ENCODE measurements at places on chromosomes 4 and X.

DNA sequence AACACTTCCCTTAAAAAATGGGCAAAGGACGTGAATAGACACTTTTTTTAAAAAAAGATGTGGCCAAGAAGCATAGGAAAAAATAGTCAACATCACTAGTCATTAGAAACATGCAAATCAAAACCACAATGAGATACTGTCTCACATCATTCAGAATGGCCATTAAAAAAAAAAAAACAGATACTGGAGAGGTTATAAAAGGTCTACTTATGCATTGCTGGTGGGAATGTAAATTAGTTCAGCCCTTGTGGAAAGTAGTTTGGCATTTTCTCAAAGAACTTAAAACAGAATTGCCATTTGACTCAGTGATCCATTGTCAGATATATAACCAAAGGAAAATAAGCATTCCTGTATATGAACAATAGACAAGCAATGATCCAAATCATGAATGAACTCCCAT lies 352.8 kb upstream of the EPHA5 start:
- no peak for DNase-seq

DNA sequence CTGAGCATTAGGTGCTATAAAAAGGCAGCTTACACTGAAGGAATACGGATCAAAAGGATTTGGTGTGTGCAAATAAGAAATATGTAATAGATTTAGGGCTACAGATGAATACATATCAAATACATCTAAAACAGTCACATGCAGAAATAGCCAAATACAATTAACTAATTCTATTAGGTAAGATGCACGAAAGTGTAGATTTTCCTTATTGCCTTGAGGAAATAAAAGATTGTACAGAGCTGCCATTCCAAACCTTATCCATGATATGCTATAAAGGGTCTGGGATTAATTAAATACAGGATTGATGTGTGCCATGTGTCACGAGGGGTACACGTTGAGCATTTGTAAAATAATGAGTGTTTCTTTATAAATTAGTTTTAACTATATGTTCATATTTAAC lies 107.0 kb upstream of the ELOVL6 start:
- no peak for DNase-seq

DNA sequence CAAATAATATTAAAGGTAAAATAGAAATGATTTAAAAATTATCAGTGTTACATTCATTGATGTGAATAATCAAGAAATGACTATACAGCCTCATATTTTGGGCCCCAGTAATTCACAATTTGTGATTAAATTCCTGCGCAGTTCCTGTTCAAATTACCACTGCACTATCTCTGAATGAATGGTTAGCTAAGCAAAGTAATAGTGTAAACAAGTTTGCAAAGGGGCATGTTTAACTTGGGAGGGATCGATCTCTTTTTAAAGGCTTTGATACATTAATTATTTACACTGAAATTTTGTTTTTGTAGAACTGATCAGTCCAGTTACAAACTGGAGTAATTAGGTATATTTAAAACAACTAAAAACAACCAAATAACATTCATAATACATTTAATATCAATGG lies 784.4 kb downstream of the RPA4 start:
- no peak for DNase-seq

GRCh38 chr4:62872856-62873255 lies 1536.4 kb downstream of the TECRL start:
- DNase-seq, result no peak

All from fibroblast of skin of scalp (primary cell).